Putamen (tissue), 1 donor: ENCODE measurements at places on chromosomes 6 and 20.

- no peak for DNase-seq
These were observed 592 bp downstream of the CUTA start for GRCh38 chr6:33417128-33417902.

- no peak for DNase-seq
These were observed 1.9 kb downstream of the NOL7 start for GRCh38 chr6:13617066-13617465.

GRCh38 chr6:125188037-125188436 is 34.5 kb downstream of the TPD52L1 start:
- DNase-seq: peak; percentile 80

GRCh38 chr6:131510094-131510493 is 62.9 kb upstream of the ARG1 start:
- no peak for DNase-seq

- no peak for DNase-seq
These were observed 51.2 kb downstream of the C6orf52 start for GRCh38 chr6:10643201-10643651.

DNA sequence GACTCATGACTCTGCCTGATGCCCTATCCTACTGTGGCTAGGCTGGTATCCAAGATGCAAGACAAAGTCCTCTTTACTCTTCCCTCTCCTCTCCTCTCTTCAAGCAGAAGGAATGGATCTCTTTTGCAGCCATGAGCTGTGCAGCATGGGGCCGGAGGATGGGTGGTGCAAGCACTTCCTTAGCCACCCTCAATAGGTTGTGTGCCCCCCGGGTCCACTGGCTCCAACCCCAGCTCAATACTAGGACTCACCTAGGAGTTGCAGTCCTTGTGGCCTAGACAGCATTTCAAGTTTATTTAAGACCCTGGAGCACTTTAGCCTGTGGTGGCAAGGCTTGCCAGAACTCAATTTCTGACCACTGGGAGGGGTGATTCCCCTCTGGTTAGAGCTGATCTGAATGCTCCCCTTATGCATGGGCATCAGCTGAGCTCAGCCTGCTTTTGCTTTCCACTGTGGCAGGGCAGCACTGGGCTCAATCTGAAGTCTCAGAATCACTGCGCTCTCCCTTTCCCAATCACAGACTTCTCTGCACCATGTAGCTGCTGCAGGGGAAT is 29.0 kb upstream of the GRM4 start:
- no peak for DNase-seq

GRCh38 chr6:48099713-48100587 is 11.0 kb downstream of the PTCHD4 start:
- DNase-seq: no peak

DNA sequence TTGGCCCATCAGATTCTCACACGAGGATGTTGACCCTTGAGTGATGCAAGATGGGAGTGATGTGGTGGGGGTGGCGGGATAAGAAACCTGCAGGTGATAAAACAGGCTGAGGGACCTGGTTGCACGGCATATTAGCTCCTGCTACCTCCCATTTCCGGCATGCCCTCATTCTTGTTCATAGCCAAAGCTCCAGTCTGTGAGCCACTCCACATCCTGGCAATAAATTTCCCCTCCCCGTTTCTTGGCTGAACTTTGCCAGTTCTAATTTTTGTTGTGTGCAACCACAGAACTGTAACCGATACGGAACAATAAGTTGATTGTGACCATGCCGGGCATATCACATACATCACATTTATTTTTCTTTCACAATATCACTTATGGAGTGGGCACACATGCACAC is 41.6 kb upstream of the NFATC2 start:
- DNase-seq: no peak

GRCh38 chr6:168331058-168331457 is 11.5 kb upstream of the DACT2 start:
- DNase-seq: no peak

DNA sequence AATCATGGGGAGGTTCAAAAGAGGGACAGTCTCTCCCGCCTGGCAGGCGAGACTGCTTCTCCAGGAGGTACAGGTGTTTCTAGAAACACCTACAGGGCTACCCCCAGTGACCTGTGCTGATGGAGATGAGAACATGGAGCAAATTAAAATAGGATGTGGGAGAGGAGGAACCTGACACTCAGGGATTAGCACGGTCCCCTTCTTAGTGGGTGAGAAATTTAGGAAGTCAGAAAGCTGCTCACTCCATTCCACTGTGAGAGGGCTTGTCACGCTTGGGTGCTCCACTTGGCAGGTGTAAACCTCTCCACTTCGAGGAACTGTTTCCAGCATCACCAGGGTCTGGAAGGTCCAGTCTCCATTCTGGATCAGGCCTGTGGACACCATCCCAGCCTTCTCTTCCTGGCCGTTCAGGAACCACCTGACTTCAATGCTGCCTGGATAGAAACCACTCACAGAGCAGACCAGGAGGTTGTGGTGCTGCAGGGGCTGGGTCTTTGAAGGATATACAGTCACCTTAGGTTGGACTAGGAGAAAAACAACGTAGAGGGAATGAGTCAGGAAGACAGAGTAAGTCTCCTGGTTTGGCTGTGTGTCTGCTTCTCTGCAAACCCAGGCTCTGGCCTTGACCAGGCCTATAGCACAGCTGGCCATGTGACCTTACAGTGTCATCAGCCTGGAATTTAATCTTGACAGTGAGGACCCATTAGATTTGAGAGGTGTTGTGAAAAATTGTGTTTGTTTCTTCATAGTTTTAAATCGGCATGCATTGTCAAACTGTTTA is 8.1 kb downstream of the HLA-DRB1 start:
- no peak for DNase-seq

DNA sequence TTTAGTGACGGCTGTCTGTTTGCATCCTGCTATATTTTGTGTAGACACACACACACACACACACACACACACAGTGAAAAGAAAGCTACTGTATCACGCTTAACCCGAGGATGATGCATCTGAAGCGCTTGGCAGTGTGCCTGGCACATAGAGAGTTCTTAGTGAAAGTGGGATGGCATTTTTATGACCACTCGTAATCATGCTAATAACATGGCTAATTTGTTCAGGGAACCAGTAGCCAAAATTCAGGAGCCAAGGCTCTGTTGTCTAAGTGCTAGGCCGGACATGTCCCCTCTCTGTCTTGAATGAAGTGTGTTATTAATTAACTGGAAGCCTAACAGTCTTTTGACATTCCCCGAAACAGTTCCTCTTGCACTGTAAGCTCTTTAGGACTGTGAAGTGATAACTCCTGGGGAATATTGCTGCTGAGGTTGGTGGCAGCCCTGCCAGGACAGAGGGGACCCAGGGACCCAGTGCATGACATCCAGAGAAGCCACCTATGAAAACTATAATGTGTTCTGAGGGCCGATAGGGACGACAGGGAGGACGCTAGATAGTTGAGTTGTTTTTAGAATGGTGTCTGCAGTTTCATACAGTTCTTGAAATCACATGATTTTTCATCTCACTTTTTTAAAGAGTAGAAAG is 45.0 kb upstream of the IRF4 start:
- DNase-seq: no peak

- no peak for DNase-seq
These were observed 32.3 kb upstream of the BEND6 start for GRCh38 chr6:56922645-56923044.
